ENCODE measurements at places on chromosomes 1 and 21. TPM values are rescaled to one million over a fixed set of nuclear protein-coding genes. Genes with fewer than 3 reads are reported as not detected.

The HSD3B2 gene
- total RNA-seq, result not detected

The KRTAP11-1 gene
- total RNA-seq, result not detected

The CHIT1 gene
- total RNA-seq, result not detected

The PGBD5 gene
- under 0.01 TPM for total RNA-seq

The PGBD2 gene
- 1.4 TPM for total RNA-seq

The NBPF15 gene
- total RNA-seq, result 14.7 TPM

The AADACL3 gene
- not detected for total RNA-seq

The SELENBP1 gene
- total RNA-seq, result 63.1 TPM

The FCRLB gene
- total RNA-seq, result 1.8 TPM
